H7 (cell line): ENCODE measurements at places on chromosomes 1 and 21. TPM values are rescaled to one million over a fixed set of nuclear protein-coding genes. Genes with fewer than 3 reads are reported as not detected.

C4BPA gene
- not detected in 2 replicates for total RNA-seq

DNA sequence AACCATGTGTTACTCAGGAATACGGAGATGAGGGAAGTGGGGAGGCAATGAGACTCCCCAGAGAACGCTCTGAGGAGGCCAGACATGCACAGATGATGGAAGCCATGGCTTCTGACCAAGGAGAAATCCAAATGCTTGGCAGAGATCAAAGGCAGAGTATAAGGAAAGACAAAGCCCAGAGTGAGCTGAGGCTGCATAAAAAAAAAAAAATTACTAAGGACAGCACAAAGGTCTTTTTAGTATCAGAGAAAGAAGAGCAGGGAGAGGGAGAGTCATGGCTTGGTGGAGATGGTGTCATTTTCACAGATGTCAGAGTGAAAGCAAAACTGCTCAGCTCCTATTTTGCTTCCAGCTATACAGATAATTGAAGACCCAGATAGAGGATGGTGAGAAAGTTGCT lies 8.1 kb upstream of the NCF2 start:
- DNase-seq: no peak

GRCh38 chr1:168084396-168085231 lies 52.1 kb downstream of the GPR161 start:
- peak; percentile 88 for DNase-seq

DNA sequence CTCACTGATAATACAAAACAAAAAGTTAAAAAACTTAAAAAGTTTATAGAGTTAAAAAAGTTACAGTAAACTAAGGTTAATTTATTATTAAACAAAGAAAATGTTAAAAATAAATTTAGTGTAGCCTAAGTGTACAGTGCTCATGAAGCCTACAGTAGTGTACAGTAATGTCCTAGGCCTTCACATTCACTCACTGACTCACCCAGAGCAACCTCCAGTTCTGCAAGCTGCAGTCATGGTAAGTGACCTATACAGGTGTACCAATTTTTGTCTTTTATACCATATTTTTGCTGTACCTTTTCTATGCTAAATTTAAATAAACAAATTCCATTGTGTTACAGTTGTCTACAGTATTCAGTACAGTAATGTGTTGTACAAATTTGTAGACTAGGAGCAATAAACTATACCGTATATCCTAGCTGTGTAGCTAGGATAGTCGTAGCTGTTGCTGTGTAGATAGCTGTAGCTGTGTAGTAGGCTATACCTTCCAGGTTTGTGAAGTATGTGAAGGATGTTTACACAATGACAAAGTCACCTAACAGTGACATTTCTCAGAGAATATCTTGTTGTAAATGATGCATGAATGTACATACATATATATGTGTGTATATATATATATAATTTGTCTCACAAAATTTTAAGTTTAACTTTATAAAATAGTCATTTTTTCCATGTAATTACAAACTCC lies 140.2 kb downstream of the TGFB2 start:
- DNase-seq: no peak

TPTE gene
- not detected in 2 replicates for total RNA-seq

DNA sequence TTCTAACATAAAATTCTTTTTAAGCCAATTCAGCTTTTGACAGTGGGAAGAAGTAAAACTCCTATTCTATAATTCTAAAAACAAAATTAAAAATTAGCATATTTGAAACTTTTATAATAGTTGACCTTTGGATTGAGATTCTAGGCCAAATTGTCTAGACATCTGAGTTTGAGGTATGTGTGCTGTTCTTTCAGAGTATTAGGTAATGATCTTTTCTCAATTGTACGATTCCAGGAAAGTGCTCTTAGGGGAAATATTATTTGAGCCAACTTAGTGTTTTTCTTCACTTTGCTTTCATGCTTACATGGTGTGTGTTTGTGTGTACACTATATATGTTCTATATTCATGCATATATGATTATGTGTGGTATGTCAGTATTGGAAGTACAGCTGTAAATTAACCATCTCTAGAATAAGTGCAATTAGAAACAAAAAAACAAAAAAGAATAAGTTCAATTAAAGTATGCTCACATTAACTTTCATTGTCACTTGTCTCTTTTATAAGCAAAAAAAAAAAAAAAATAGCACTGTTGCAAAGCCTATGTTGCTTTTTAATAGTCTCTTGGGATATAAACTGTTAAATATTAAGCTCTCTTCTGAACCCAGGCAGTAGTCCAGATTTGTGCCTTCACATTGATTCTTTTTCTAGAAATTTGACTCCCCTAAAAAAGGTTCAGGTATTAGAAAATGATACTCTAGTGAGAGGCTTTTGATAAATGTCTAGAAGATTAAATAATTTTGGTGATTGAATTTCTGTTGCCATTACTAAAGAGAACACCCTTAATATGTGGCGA lies 132.2 kb downstream of the ATP5PO start:
- no peak for DNase-seq

- DNase-seq: no peak
Observed at GRCh38 chr1:179166663-179167417, 62.6 kb downstream of the ABL2 start.

SHCBP1L gene
- total RNA-seq: not detected in 2 replicates

KRTAP13-2 gene
- not detected in 2 replicates for total RNA-seq
